ENCODE measurements at places on chromosomes 12 and 14.

GRCh38 chr12:14283489-14284144 is 81.9 kb upstream of the ATF7IP start:
- no peak for DNase-seq

- DNase-seq = no peak
These were observed 132.4 kb upstream of the CNTN1 start for GRCh38 chr12:40559865-40560264.

DNA sequence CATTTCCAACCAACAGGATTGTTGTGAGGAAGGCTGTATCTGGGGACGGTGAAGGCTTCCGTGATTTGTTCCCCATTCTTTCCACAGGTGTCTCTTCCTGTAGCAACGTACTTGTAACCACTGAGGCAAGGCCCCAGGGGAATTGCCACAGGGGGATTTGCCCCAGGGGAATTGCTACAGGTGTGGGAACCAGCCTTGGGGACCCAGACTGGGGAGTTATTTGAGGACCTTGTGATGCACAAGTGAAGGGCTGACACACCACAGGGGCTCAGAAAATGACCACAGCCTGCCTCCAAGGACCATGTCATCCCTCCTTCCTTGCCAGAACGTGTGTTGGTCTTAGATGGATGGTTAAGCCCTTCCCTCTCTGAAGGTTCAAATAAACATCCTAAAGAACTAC is 131.4 kb upstream of the RGS6 start:
- DNase-seq = no peak

GRCh38 chr12:118274066-118274465 is 98.6 kb downstream of the TAOK3 start:
- no peak for DNase-seq

- DNase-seq = no peak
These were observed 39.2 kb downstream of the PRIMA1 start for GRCh38 chr14:93749076-93749420.

- no peak for DNase-seq
These were observed 318.9 kb downstream of the SNAPC1 start for GRCh38 chr14:62081012-62081612.

DNA sequence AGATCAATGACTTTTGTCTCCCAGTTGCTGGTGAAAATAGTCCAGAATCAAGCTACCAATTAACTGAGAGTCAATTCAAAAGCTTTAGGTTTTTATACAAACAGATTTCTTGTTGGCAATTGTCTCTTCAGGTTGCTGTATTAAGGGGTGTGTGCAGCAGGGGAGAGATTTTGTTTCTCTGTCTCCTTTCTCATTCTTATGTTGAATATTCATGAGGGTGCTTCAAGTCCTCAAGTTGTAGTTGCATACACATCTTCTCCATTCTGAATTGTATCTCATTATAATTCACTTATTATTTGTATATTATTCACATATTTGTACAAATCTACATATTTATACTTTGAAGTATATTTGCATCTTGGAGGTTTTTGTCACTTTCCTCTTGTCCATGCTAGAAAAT is 126.7 kb upstream of the PTPRQ start:
- no peak for DNase-seq

DNA sequence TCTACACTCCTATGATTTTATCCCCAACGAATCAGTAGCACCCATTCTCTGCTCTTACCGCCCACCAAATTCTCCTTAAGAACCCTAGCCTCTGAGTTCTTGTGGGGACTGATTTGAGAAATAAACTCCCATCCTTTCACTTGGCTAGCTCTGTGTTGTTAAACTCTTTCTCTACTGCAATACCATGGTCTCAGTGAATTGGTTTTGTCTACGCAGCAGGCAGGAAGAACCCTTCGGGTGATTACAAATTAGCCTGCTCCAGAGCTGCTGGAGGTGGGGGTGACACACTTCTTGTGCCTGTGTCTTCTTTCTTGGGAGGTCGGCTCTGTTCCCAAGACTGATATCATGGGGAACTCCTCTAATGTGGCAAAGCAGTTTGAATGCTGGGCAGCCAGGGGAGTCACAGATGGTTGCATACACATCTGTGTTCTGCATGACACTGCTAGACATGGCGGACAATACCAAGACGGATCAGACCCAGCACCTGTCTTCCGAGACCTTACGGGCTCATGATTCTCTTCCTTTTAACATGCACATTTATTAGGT is 1.6 kb upstream of the C1S start:
- DNase-seq = no peak

DNA sequence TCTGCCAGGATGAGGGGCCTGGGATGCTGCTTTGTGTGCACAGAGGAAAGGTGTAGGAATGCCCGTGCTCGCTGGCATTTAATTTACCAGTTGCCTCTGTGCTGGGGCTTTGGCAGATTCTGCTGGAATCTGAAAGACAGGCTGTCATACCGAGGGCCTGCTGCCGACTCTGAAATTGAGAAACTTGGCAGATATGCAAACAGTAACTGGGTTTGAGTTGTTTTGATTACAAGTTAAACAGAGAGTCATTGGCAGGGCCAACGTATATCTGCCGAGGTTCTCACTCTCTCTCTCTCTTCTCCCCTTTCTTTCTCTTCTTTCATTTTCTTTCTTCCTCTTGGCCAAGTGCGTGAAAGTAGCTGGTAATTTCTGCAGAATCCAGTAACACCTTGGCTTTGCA is 618.7 kb downstream of the VRK1 start:
- no peak for DNase-seq

DNA sequence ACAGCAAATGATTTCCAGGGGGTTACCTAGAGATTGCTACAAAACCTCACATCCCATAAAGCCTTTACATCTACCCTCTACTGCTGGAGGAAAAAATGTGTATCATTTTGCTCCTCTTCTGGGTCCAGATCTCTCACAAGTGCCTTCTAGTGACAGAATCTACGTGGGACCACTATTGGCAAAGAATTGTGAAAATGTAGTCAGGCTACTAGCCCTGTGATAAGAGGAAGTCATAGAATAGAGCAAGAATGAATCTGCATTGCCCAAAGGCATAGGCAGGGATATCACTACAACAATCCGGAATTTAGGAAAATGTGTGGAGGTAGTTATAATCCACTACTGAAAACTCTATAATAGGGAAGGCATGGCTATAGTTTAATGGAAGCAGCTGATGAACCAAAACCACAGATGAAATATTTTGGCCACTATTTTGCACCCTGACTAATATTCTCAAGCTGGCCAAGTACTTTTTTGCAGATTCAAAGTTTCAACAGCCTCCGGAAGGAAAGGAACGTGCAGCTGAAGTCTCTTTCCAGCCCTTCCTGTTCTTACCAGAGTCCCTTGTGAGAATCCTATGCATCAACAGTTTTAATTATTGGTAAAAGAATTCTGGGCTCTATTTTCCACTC is 176.8 kb downstream of the PHLDA1 start:
- no peak for DNase-seq

- no peak for DNase-seq
These were observed 154.6 kb upstream of the GRIN2B start for GRCh38 chr12:14135996-14136395.

DNA sequence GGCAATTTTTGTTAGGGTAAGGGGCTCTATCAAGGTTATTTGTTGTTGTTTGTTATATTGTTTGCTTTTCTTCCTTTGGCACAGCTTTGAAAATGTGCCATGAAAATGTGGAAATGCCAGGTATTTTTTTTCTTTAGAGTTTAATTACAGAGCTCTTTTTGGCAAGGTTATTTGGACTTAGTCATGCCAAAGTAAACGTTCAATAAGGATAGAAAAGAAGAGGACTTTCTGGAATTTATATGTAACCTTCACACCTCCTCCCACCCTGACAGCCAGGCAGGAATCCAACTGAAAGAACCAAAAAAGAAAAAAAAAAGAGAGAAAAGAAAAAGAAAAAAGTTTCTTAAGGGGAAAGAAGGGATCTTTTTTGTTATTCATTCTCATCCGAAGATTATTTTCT is 217.8 kb downstream of the KITLG start:
- DNase-seq = no peak

GRCh38 chr14:67952381-67952780 is 132.8 kb downstream of the RAD51B start:
- no peak for DNase-seq

DNA sequence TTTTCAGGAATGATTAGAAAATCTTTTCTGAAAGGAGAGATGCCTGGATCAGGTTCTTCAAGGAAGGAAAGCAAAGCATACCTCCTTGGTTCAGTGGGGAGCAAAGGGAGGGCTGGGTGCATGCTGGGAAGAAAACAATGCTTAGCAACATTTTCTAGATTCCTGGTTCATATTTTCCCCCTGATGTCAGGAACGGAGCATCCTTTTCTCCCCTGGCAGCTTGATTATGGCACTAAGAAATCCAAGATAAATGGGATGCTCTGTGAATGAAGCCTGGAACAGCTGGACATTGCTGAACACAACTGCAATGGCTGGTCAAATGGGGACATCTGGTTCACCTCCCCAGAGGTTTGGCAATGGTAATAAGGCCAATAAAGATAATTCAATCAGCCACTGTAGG is 50.9 kb downstream of the KCNA5 start:
- no peak for DNase-seq

DNA sequence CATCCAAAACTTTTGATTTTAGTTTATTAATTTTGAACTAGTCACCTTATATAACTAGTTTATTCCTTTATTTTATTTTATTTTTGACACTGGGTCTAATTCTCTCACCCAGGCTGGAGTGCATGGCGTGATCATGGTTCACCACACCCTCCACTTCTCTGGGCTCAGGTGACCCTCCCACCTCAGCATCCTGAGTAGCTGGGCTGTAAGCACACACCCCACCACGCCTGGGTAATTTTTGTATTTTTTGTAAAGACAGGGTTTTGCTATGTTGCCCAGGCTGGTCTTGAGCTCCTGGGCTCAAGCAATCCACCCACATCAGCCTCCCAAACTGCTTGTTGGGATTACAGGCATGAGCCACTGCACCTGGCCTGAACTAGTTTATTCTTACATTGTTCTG is 17.3 kb downstream of the PCNX1 start:
- no peak for DNase-seq

DNA sequence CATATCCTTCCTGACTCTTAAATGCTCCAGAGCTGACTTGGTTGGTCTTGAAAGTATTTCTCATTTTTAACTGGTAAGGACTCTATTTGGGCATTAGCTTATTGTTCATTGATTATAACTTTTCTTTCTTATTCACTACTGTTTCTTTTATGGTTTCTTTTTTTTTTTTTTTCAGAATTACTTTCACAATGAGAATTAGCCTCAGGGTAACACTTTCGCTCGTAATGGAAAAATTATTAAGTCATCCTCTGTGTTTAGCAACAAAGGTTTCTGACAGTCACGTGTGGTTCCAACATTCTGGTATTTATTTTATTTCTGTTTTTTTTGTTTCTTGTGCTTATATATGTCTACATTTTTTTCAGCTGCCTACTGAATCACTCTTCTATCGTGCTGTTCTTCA is 80.0 kb downstream of the METTL25 start:
- no peak for DNase-seq

DNA sequence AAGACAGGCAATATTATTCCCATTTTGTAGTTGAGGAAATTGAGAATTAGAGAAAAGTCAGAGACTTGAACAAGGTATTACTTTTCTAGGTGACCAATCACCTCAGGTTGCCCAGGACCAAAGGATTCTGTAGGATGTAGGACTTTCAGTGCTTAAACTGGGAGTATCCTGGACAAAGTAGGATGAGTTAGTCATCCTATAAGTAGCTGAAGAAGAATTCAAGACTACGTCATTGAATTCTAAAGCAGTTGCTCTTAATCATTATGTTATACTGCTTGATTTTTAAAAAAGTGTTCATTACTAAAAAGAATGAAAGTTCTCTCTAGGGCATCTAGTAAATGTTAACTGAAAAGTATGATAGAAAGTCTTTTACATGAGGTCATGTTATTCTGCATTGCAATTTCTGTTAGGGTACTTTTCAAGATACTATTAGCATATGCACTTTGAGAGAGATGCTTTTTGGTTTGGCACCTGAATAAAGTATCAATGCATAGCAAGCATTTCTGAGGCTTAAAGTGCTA is 101.7 kb downstream of the RTN1 start:
- DNase-seq = no peak

DNA sequence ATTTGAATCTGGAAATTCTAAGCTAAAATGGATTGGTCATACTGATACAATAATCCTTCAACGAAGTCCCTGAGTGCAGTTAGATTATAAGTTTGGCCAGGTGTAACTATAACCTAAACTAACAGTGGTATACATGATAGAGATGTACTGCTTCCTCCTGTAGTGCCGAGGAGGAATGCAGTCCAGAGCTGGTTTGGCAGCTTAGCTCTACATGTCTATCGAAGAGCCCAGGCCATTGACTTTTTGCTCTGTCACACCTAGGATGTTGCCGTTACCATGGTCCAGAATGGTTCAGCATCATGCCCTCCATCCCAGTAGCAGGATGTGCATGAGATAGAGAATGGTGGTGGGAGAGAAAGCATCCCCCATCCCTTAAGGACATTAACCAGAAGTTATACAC is 318.1 kb downstream of the ZFP36L1 start:
- DNase-seq = no peak

- DNase-seq = no peak
These were observed 51.3 kb downstream of the GNS start for GRCh38 chr12:64707926-64708325.

DNA sequence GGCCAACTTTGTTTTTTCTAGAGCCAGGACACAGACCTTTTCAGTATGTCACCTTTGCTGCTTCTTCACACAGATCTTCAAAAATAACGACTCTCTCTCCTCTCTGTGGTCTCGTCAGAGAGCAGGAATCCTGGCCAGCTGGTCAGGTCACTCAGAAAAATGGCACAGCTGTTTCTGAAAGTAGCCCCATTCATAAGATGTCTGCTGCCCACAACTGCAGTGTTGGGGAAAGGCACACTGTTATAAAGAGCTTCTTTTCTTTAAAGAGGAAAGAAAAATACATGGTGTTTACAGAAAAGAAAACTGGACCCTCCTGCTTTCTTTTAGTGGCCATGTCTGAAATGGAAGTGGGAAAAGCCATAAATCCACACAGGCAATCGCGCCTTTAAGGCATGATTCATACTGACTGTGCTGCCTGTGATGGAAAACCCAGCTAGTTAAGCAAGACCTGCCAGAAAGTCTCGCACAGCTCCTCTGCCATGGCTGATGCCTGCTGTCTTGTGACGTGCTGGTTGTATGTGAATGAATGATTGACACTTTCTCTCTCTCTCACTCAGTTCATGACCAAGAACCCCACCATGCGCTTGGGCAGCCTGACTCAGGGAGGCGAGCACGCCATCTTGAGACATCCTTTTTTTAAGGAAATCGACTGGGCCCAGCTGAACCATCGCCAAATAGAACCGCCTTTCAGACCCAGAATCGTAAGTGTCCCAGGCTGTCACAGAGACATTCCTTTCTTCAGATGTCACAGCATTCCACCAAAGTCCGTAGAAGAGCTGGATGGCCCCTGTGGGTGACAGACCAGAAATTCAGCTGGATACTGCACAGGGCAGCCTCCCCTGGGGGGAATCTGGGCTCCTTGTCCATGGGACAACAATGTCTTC is 147.9 kb upstream of the HIF1A start:
- no peak for DNase-seq

DNA sequence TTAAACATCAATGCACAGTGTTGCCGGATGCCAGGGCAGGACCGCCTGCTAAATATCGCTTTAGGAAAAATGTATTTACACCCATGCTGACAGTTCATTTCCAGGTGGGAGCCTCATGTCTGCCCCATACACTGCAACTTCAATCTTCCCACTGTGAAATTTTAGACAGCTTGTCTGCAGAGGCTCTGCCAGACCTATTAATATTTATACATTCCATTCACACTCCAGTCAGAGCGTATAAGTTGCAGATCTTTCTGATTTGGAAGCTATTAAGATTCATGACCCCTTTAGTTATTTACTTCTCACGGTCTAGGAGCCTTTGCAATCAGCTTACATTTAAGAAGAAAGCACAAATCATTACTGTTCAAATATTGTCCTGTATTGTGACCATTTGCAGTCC is 357.4 kb downstream of the ATP23 start:
- DNase-seq = no peak

- DNase-seq = no peak
These were observed 40.7 kb downstream of the C12orf50 start for GRCh38 chr12:87988534-87988933.
